ENCODE measurements at places on chromosomes 2 and 18.

DNA sequence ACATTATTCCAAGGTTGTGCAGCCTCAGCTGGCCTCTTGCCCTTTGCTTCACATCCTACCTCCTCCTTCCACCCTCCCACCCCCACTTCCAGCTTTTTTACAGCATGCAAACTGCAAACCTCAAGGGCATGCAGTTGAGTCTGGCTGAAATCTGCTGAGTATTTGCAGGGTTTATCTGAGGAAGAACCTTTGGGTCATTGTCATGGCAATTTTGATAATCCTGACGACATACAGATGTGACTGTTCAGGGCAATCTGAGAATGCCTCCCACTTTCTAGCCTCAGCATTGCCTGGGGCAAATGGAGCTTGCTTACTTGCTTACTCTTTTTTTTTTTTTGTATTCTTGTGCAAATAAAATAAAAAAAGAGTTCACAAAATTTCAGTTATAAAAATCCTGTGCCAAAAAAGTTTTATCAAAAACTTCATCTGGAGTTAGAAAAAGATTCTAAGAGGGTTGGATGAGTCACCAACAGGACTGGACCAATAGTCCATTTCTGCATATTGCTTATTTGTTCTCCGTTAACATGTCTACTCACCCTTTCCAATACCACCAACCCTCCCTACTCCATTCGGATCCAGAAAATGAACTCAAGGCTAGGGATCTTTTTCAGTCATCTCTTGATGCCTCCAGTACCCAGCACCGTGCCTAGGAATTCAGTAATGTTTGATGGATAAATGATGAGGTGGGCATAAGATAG, 23.6 kb upstream of the LHCGR start:
- no peak for DNase-seq

GRCh38 chr2:161979490-161979889, 94.5 kb downstream of the DPP4 start:
- no peak for DNase-seq

DNA sequence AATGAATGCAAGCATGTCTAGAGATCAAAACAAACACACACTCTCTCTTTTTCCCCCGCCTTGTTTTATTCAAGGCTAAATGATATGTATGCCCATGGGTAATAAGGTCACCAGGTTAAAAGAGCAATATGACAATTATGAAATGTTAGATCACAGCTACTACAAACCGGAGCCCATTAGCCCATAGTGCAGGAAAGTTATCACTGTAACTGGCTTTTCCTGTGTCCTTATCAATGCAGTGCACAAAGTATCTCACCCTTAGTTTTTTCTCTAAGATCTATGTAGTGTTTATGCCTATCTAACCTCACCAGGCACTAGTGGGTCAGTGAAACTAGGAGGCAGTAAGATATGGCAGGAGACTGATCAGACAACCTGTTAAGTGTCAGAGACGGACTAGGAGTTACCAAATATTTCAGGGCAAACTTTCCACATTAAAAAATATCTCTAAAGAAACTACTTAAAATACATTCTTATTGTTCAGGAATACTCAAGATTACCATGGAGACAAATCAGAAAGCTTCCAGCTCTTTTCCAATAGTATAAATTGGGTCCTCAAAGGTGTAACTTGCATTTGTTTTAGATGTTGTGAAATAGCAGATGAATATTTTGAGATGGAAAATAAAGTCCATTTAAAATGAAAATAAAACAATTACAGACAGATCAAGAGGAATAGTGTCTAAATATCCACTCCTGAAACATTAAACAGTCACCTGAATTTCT, 282.2 kb downstream of the EXOC6B start:
- DNase-seq = no peak

DNA sequence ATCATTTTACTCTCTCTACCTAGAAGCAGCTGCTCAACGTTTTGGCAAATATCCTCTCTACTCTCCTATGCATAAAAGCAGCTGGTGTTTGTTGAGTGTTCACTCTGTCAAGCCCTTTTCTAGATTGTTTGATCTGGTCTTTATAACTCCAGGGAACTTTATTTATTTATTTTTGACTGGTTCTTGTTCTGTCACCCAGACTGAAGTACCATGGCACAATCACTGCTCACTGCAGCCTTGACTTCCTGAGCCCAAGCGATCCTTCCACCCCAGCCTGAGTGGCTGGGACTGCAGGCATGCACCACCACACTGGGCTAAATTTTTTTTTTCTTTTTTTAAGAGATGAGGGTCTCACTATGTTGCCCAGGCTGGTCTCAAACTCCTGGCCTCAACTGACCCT, 12.7 kb downstream of the CATIP start:
- DNase-seq = no peak

DNA sequence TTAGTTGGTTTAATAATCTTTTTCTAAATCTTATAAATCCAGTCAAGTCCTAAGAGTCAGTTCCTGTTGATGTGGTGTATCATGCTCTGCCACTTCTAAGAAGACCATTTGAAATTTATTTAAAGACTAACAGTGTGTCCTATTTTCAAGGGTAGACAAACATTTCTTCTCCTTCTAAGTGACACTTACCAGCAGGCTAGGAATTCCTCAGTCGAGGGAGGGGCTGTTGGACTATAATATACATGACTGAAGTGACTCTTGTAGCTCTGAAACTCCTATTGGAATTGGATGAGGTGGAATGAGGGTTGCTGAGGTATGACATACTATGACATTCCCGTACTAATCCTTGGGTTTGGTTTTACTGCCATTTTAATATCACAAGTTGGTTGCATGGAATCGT, 30.6 kb downstream of the ITGB6 start:
- DNase-seq = no peak

GRCh38 chr2:212928681-212929080, 222.7 kb downstream of the IKZF2 start:
- DNase-seq = no peak

DNA sequence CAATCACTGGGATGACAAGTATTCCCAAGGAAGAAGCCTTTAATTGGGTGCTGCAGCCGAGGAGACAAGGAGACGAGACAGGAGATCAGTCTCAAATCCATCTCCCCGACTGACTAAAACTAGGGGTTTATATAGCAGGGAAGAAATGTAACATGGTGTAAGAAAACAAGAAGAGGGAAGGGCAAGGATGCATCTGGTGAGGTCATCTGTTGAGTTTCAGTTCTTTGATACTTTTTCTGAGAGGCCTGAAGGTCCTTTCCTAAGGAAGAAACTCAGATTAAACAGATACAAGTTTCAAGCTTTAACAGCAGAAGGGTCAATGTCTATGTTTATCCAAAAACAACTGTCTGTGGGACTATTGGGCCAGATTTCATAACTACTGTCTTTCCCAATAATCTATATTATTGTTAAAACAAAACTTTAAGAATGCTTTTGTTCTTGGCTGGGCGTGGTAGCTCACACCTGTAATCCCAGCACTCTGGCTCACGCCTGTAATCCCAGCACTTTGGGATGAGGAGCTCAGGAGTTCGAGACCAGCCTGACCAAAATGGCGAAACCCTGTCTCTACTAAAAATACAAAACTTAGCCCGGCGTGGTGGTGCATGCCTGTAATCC, 2.5 kb upstream of the PDCL3 start:
- no peak for DNase-seq

GRCh38 chr2:188833331-188833730, 140.8 kb upstream of the COL3A1 start:
- no peak for DNase-seq

DNA sequence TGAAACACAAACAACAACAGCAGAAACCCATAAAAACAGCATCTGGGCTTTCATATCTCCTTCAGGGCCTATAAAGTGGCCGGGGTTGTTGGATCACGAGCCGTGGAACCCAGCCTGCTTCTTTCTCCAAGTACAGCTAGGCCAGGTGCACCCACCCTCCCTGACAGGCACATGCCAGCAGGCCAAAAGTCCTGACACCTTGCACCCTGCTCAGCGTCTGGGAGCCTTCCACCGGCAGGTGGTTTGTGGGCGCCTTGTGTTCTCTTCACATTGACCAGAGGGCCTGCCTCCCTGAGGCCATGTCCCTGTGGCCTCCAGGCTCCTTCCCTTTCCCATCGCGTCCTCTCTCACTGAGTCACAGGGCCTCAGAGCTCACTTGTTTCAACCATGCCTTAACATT, 271.6 kb downstream of the ZNF516 start:
- no peak for DNase-seq

DNA sequence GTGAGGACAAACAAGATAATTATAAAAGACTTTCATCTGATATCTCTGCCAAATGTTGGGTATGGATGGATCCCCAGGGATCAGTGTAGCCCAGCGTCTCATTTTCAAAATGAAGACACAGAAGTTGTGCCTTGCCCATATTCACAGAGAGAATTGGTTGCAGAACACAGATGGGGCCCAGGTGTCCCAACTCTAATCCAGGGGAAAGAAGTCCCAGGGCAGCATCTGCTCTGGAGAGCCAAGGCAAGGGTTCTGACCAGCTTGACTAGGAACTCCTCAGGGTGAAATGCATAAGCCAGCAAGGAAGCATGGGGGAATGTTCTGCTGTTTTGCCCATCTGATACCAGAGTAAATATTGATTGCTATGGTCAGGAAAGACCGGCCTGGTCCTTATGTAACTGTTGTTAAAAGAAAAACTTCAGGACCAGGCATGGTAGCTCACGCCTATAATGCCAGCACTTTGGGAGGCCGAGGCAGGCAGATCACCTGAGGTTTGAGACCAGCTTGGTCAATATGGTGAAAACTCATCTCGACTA, 68.7 kb upstream of the CABLES1 start:
- no peak for DNase-seq

- no peak for DNase-seq
Measured at GRCh38 chr18:46398625-46399024, 258.4 kb downstream of the LOXHD1 start.

DNA sequence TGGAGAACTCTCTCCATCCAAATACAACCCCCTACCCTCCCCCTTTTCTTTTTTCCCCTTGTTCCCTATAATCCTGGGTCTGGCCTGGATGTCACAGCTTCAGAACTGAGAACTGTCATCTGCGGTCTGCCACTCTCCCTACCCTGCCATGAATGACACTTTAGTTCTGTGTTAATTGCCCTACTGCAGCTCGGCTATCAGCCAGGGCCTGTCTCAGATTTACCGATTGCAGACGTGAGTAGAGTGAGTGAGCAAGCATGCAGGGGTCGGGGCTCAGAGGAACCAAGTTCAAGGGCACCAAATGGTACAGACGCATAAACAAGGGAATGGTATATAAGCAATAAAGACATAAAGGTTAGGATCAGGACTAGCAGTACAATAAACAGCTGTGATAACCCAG, 967.8 kb downstream of the BCL11A start:
- no peak for DNase-seq

GRCh38 chr2:179596018-179596417, 265.4 kb downstream of the ZNF385B start:
- DNase-seq = no peak

DNA sequence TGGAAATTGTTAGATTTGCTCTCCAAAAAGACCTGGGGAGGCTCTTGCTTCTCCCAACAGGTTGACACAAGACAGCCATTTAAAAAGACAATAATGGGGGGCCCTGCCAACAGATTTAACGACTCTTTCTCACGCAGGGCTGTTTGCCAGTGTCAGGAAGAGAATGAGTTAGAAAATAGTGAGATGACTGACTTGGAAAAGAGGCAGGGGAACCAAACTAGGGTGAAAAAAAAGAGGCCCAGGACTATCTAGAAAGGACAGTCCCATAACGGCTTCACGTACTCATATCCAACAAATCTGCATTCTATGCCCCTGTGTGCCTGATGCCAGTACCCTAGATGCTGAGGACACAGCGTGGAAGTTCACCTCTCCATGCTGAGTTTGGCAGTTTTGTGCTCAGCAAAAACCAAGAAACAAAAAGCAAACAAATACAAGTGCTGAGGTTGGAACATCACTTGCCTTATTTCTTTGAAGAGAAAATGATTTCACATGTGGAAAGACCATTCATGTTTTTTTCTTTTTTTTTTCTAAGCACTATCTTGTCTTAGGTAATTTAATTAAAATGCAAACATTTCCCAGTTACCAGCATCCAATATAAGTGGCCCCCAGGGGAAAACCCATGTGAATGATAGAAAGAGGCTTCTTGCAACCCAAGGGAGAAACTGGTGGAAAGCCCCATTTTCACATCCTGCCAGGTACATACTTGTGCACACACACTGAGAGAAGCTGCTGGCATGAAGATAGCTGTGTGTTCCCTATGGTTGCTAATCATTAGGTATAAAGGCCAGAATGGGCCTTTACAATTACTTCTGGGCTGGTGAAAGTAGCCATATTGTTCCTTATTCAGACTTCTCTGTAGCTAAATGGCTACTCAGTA, 10.6 kb upstream of the WIPF1 start:
- DNase-seq = no peak

GRCh38 chr2:197994751-197995150, 190.4 kb downstream of the PLCL1 start:
- no peak for DNase-seq

DNA sequence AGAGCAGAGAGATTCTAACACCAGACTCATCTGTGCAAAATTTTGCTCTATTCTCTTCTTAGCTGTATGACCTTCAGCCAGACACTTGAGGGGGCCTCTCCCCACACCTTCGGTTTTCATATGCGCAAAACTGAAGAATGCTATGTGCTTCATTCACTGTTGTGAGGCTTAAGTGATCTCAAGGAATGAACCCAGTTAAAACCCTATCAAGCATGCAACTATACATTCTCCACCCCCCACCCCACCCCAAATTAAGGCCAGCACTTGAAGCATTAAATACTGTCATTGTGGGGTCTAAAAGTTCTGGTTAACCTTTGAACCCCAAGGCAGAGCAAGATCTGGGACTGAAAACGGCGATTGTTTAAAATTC, 10.0 kb downstream of the PCARE start:
- DNase-seq = no peak

GRCh38 chr18:28576941-28577340, 400.0 kb upstream of the CDH2 start:
- DNase-seq = no peak

GRCh38 chr2:176758426-176758825, 454.2 kb upstream of the HNRNPA3 start:
- no peak for DNase-seq

- no peak for DNase-seq
Measured at GRCh38 chr18:58525928-58526424, 102.9 kb downstream of the ALPK2 start.

DNA sequence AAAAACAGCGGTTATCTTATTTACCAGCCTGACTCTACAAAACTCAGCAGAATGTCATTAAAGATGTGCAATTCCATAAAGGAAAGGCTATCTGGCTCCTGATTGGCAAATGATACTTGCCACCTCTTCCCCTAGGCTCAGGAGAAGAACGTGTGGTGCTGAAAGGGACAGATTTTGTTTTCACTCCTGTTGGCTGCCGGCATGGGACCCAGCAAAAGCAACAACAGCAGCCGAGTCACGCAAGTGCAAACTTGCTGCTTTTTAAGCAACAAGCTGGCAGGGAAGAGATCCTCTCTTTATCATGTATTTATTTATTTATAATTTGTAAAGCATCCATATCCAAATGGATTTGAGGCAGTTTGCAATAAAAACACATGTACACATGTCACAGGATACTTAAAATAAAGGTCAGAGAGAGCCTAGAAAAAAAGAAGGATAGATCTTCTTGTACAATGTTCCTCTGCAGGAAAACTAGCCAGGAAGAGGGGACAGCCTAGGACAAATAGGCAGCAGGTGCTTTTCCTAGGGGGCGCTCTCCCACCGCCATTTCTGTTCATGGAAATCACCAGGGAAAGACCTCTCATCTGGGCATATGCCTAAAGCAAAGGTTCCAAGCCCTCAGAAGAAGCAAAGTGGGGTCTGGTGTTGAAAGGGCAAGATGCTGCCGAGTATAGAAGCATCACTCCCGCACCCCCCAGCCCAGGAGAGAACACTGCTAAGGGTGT, 799.3 kb downstream of the BCL11A start:
- DNase-seq = no peak
